H54 (cell line): ENCODE measurements at places on chromosomes 7 and 10.

DNA sequence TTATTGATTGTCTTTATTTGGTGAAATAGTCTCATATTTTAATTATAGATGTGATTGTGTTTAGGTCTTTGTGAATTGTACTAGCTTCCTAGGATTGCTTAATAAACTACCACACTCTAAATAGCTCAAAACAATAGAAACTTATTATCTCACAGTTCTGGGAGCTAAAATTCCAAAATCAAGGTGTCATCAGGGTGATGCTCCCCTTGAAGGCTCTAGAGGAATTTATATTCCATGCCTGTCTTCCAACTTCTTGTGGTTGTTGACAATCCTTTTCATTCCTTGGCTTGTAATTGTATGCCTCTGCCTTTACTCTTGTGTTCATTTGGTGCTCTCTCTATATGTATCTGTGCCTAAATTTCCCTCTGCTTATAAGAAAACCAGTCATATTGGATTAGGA is 155.3 kb upstream of the AKR1E2 start:
- DNase-seq: no peak

GRCh38 chr7:121752706-121753105 is 120.3 kb upstream of the PTPRZ1 start:
- DNase-seq: no peak

DNA sequence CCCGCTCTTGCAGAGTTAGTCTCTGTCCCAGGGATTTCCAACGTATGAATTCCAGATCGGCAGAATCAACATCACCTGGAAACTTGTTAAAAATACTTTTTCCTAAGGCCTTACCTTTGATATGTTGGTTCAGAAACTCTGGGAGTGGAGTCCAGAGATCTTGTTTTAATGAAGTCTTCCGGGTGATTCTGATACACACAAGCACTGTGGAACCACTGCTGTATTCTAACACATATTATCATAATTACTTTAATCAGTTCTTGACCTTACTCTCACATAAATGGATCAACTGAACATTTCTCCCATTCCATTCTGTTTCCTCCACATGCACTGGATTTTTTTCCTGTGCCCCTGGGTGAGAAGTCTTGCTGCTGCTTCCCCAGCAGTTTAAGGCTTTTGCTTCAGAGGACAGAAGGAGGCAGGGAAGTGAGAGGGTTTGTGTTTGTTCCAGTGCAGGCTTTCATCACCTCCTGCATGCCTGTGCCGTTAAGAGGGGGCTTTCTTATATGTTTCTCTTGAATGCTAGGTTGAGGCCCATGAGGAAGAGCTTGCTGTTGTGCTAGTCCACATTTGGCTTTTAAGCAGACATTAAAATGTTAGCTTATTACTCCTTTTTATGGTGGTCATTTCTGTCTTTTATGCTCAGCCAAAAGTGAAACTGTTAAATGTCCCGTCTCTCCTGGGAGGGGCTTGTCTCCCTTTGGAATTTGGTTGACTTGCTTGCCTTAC is 32.4 kb downstream of the CCSER2 start:
- no peak for DNase-seq

GRCh38 chr7:148304083-148304335 is 286.6 kb upstream of the C7orf33 start:
- no peak for DNase-seq

DNA sequence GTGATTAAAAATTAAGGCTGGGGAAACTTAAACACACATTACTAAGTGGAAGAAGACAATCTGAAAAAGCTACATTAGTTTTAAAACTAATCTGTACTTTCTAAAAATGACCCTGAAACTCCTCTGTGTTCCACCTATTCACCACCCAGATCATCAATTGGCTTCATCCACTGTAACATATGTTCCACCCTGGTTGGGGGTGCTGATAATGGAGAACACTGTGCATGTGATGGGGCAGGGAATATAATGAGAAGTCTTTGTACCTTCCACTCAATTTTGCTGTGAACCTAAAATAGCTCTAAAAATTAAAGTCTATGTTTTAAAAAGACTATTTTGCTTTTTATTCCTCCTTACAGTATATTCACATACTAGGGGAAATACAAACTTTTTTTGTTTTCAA is 132.7 kb downstream of the CNOT4 start:
- DNase-seq: no peak

GRCh38 chr10:100020142-100020885 is 10.6 kb upstream of the DNMBP start:
- DNase-seq: no peak
